ENCODE measurements at places on chromosomes 5 and 9. TPM values are rescaled to one million over a fixed set of nuclear protein-coding genes. Genes with fewer than 3 reads are reported as not detected.

DNA sequence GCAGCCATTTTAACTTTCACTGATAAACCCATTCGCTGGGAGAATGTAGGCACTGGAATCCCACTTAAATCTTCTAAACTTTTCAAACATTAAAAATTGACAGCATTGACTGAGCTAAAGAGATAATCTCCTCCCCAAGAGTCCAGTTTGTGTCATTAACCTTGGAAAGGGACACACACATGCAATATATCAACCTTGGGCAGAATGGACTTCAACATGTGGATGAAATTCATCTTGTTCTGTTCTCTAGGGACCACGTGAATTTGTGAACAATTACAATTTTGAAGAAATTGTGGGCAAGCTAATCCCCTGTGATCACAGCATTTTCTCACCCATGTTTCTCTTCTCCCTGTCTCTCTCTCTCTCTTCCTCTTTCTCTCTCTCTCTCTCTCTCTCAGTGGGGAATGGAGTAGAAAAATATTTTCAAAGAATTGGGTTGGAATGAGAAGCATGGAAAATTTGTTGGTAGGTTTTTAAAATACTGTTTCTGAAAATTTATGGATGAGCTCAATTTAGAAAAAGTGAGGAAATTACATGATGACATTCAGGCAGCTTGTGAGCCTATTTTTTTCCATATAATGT is 553.7 kb downstream of the EBF1 start:
- DNase-seq: no peak
- H3K27ac ChIP-seq: no peak overlapping the region
- no peak overlapping the region for H3K4me3 ChIP-seq
- no peaks in the 10 kb centered on the region for H3K27me3 ChIP-seq

DNA sequence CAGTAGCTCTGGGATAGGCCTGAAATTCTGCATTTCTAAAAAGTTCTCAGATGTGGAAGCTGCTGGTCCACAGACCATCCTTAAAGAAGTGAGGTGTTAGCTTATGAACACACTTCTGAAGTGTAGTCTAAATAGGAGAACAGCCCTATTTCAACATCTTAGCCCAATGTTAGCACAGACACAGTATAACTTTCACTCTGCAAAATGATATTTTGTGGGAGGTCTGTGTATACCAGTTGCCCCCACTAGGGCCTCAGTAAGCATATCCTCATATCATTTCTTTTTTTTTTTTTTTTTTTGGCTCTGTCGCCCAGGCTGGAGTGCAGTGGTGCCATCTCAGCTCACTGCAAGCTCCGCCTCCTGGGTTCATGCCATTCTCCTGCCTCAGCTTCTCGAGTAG is 7.5 kb upstream of the HABP4 start:
- no peaks in the 10 kb centered on the region for H3K27me3 ChIP-seq
- no peak overlapping the region for H3K4me3 ChIP-seq
- no peak for DNase-seq
- peaks cover 2% of the 10 kb centered on the region for H3K4me1 ChIP-seq
- H3K36me3 ChIP-seq: no peaks in the 10 kb centered on the region

- no peak overlapping the region for H3K27ac ChIP-seq
- no peaks in the 10 kb centered on the region for H3K36me3 ChIP-seq
- no peak for DNase-seq
- no peaks in the 10 kb centered on the region for H3K27me3 ChIP-seq
Measured at GRCh38 chr5:147092044-147092443, 142.8 kb upstream of the STK32A start.

DMGDH gene
- total RNA-seq: 0.93 TPM

All from activated naive CD4-positive, alpha-beta T cell treated with anti-CD3 and anti-CD28 coated beads for 36 hours (primary cell).